ENCODE measurements at places on chromosomes 13 and 19.

DNA sequence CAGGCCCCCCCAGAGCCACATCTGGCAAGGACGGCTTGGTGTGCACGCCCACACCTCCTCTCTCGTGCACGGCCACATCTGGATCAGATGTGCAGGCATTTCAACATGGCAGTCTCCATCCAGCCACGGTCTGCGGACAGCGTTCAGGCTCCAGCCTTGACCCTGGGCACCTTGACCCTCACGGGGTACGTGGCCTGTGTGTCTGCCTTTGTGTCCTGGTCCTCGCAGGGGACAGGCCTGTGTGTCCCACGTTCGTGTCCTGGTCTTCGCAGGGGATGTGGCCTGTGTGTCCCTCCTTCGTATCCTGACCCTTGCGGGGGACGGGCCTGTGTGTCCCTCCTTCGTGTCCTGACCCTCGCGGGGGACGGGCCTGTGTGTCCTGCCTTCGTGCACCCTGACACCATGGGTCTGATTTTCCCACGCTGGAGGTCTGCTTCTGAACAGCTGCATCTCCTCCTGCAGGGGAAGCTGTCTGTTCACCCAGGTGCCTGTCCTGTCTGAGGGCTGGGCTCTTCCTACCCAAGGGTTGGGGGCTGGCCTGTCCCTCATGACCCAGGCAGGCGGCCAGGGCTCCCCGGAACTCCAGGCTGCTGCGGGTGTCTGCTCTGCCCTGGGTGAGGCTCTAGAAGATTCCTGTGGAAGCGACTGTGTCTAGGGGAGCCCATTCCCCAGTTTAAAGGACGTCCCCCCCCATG is 25.3 kb downstream of the RASA3 start:
- DNase-seq: no peak

- DNase-seq: no peak
These were observed 230.2 kb downstream of the TDRD3 start for GRCh38 chr13:60627071-60627686.

- DNase-seq: no peak
These were observed 15.2 kb downstream of the NDFIP2 start for GRCh38 chr13:79496188-79496587.

DNA sequence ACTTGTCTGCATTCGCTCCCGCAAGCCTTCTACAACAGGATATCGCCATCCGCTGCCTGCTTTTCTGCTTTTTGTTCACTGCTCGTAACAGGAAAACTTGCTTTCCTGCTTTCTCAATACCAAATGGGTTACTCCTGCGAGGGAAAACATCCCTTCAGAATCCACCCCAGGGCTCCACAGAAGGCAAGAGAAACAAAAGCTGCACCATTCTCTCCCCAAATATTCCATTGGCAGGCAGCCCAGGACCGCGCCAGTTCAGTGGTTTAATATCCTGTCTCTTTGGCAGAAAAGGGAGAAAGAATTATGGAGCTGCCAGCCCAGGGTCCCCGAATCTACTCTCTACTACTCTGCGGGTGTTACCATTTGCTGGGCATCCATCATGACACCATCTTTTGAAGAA is 84.7 kb upstream of the DOCK9 start:
- no peak for DNase-seq

DNA sequence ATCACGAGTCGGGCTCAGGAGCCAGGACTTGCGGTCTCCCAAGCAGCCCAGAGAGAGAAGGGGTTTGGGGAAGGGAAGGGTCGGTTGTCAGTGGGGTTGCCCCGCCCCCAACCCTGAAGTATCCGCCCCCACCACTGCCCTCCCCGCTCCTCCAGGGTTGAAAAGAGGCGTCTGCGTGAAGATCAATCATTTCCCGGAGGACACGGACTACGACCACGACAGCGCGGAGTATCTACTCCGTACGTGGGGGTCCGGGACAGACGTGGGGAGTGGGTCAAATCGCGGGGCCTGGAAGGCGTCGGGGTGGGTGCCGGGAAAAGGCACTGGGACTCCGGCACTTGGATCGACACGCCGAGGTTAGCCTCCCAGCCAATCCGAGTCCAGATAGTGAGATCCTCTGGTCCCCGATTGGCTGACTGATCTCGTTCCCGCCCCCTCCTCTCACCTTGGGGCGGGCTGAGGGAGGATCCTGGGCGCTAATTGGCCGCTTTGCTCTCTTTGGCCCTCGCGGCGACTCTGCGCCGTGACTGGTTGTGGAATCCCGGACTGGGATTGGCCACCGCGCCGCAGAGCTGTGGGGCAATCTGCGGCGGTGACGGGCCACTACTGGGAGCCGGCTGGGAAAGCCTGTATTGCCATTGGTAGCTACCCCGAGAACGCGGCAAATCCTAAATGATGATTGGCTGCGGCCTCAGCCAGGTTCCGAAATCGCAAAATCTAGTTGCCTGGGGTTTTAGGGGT is 13.3 kb upstream of the CACNG6 start:
- no peak for DNase-seq
